ENCODE measurements at places on chromosomes 13 and 19.

DNA sequence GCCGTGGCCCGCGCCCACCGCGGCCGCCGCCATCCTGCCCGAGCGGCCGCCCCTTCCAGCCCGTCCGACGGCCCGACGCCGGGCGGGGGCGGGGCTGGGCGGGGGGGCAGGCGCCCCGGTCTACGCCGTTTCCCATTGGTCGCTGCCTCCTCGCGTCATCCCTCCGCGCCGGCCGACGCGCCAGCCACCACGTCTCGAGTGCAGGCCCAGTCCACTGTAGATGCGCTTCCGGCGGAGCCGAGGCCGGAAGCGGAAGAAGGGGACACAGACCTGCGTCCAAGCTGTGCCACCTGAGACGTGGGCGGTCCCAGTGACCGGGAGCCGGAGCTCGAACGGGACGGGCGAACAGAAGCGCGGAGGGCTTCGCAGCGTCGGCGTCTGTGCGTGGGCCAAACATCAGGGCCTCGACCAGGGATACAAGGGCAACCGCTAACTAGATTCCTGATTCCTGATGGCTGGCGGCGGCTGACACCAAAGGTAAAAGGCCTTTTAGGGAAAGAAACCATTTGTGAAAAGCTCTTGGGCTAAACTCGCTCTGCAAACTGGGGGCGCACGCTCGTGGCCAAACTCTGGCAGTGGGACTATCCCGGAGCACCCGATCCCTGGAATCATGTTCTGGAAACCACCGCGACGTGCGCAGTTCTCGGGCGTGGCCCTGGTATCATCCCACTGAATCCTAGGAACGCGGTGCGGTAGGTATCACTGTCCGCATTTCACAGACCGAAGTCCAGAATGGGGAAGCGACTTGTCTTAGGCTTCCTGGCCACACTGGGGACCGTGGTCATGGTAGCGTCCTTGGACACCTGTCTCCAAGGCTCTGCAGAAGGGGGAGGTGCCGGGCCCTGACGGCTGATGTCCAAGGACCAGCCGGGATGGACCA lies at the start of gene SLC35E1:
Gene SLC35E1, minus strand, starts transcription at position 84 of the 880 bp plus-strand sequence. Its CDS starts 51 bp downstream, at position 33.
- DNase-seq: peak; percentile 93

DNA sequence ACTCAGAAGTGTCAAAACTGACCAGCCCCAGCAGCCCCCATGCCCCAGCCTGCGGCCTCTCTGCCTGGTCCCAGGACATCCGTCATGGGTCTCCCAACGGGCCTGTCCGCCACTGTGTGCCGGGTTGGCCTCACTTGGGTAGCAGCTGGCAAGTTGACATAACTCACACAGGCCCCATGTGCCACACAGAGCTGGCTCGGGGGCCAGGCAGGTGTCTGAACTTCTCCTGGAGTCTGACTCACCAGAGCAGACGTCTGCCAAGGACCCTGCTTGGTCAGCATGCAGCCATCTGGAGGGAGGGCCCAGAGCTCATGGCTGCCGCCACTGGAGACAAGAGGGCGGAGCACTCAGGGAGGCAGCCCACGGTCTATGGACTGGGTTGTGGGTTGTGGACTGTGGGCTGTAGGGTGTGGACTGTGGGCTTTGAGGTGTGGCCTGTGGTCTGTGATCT lies 32.0 kb upstream of the TMEM255B start:
- DNase-seq: no peak

DNA sequence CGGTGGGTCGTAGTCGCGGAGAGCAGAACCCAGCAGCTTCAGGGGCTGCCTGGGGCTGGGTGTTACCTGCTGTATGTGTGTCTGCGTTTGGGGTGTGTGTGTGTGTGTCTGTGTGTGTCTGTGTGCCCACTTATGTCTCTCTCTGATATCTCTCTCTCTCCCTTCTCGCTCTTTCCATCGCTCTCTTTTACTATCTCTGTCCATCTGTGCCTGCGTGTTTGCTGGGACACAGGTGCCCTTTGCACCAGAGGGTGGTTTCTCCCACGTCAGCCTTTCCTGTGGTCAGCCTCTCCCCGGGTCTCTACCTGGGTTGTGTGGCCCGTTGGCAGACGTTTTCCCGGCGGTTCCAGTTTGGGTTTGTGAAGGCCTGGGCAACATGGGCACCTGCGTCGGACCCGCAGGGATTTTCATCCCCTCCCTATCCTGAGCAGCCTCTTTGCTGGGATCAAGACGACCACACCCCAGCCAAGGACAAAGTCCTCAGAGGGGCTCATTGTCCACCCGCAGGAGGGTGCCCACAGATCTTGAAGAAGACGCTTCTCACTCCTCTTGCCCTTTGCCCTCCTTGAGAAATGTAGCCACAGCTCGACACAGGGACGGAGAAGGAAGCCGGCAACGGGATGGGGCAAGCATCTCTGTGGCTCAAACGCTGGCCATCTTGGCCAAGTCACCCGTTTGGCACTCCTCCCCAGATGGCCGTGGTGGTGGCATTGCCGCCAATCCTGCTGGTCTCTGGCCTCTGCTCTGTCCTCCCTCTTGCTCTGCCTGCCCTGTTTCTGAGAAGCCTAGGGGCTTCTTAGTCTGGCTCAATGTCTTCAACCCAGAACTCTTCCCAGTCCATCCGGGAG lies 43.3 kb downstream of the ZNF146 start:
- no peak for DNase-seq

DNA sequence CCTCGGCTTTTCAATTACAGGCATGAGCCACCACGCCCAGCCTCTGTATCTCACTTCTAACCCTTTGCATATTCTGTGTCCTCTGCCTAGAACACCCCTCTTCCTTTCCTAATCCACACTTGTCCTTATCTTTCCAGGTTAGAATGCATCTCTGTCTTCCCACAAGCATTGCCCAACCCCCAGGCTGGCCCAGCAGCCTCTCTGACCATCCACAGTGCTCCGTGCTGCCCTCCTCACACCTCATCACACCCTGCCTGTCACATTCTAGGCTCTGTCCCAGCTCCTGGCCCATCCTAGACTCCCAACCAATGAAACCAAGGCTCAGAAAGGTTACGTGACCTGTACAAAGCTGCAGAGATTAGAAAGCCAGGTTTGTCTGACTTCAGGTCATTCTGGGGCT lies 11.3 kb downstream of the JAK3 start:
- DNase-seq: no peak

DNA sequence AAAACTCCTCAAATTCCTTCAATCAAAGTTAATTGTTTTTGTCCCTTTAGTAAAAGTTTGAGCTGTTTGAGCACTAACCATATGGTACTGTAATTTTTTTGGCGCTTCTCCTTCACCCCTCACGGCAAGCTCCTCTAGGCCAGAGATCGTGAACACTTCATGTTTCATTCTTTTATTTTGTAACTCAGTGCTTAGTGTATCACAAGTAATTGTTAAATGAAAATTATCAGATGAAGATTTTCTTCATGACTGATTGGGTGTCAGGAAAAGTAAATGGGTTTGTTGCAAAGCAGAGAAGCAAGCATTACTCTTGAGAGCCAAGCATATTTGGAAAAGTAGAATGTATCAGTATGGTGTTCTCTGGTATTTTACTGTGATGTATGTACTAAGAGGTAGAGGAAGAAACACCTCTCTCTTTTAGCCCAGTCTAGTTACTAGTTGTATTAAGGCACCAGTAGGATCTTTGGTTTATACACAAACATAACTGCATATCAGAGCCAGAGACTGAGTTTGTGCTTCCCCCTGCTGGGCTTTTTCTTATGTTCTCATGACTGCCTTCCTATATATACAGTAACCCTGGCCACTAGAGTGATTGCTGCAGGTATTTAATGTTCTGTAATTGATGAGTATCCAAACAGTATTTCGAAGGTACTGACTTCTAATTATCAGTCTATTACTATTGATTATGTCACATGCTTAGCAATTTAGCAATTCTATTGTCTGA lies 202.3 kb upstream of the KLHL1 start:
- no peak for DNase-seq

Data from DND-41 (cell line).